ENCODE measurements at places on chromosomes 7 and 10.

GRCh38 chr7:34931739-34932138, 105.5 kb downstream of the DPY19L1 start:
- DNase-seq, result no peak

DNA sequence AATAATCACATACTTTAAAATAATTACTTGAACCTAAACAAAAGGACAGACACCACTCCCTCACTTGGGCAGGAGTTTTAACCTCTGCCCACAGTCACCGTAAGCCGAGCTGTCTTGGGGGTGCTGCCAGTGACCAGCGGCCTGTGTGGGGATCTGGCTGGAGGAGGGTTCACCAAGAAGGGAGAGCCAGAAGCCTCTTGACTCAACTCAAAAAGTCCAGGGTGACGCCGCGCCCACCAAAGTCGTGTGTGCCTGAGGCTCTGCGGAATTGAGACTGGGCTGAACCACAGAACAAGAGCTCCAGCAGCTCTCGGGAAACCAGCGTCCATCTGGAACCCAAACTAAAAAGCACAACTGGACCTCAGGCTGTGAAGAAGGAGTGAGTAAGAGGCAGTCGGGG, 35.8 kb downstream of the ZFAND2A start:
- DNase-seq, result no peak

DNA sequence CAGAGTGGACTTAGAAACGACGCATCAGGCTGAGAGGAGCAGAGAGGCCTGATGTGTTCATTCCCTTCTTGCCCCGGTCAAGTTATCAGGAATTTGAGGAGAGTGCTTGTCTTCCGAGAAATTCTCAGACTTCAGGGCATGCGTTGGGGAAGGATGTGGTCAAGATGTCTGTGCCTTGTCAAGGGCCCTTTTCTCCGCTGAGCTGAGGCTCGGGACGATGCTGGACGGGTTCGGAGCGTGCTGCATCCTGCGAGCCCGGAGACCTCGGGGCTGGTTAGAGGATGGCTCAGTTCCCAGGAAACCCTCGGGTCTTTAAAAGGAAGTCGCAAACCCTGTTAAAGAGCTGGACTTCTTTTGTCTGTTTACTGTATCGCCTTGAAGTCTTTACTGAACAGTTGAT, 325.4 kb downstream of the ADARB2 start:
- DNase-seq, result no peak

DNA sequence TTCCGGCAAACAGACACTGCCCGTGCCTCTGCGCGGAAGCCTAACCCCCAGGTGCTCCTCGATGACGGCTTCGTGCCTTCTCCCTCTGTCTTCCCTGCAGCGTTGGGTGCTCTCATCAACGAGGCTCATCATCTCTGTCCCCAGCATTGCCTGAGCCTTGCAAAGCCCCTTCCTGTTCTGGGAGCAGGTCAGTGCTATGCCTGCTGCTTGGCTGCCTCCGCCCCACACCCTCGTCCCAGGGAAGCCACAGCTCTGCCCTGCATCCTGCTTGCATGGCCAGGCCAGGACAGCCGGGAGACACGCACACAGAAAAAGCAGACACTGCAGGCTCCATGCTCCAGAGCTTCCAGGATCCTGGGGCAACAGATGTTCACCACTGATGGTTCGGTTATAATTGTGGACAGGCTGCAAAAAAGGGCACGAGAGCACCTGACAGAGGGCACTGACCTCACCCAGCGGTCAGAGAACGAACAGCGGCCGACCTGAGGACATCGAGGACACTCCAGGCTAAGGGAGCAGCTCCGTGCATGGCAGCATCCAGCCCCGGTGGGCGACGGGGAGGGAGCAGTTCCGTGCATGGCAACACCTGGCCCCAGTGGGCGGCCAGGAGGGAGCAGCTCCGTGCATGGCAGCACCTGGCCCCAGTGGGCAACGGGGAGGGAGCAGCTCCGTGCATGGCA, 265.5 kb downstream of the PTPRN2 start:
- DNase-seq, result no peak

DNA sequence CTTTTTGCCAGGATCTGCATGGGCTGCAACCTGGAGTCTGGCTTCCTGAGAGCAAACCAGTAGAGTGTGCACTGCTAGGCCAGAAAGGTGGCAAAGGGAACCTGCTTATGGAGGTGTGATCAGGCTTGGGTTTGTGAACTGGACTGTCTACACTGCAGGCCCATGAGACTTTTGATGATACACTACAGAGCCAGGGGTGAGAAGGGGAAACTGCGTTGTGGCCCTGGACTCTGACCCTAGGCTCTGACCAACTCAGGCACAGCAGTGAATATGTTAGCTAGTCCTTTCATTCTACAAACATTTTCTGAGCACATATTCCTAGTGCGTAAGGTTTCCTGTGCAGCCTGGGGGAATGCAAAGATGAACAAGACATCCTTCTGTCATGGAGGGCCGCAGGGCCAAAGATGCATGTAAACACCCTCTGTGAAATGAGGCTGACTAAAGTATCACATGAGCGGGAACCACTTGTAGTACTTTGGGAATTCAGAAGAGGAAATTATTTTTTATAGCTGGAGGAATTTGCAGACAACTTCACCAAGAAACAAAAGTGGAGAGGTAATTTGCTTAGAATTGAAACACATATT, 63.8 kb upstream of the HPS1 start:
- DNase-seq, result no peak

- DNase-seq, result no peak
Observed at GRCh38 chr10:18486438-18486837, 164.9 kb downstream of the NSUN6 start.

- DNase-seq, result no peak
Observed at GRCh38 chr10:13643016-13643415, 56.3 kb downstream of the PRPF18 start.

GRCh38 chr7:110382736-110383135, 708.2 kb upstream of the LRRN3 start:
- no peak for DNase-seq

- DNase-seq, result no peak
Observed at GRCh38 chr10:7872041-7872442, 53.7 kb downstream of the TAF3 start.

- no peak for DNase-seq
Observed at GRCh38 chr7:80644054-80644453, 5.6 kb downstream of the CD36 start.

DNA sequence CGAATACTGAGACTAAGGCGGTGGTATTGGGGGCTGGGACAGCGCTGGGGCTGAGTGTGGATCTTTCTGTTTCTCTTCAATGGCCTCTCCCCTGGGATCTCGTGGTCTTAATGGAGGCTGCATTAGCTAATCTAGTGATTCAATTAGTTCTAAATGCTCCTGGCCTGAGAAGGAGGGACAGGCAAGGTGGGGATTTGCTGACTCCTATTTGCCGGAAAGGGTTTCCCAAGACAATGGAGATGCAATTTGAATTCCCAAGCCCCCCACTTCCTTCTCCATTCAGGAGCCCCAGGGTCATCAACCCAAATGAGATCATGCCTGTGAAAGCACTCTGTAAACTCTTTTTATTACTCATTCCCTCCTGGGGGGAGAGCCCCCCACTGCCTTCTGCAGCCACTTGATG, 111.7 kb upstream of the PLXNA4 start:
- no peak for DNase-seq

- no peak for DNase-seq
Observed at GRCh38 chr10:25522946-25523608, 348.3 kb downstream of the GPR158 start.

DNA sequence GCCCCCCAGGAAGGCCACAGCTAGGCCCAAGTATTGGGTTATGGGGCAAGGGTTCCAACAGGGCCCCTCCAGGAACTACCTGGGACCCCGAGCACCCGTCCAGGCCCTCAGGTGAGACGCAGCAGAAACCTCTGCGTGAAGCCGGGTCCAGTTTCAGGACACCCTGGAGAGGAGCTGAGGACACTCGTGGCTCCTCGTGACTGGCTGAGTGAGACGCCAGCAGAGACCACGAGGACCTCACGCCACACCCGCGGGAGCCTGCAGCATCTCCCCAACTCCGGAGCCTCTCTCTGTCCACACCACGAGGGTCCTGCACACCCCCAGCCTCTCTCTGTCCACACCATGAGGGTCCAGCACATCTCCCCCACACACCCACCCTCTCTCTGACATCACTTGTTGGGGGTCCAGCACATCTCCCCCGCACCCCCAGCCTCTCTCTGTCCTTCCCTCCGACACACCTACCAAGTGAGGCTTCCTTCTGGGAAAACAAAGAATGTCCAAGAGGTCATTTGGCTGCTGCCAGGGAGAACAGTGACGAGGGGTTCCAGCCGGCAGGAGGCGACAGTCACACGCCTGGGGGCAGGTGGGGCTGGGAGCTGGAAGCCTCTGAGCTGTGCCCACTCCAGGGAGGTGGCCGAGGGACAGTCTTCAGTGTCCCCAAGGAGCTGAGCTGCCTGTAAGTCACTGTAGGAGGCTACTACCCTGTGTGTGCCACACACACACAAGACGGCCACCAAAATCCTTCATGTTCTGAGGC, 46.1 kb upstream of the PPP2R2D start:
- no peak for DNase-seq

- DNase-seq, result no peak
Observed at GRCh38 chr10:15293862-15294842, 76.9 kb downstream of the FAM171A1 start.

- no peak for DNase-seq
Observed at GRCh38 chr7:19565602-19566001, 143.2 kb downstream of the POLR1F start.

DNA sequence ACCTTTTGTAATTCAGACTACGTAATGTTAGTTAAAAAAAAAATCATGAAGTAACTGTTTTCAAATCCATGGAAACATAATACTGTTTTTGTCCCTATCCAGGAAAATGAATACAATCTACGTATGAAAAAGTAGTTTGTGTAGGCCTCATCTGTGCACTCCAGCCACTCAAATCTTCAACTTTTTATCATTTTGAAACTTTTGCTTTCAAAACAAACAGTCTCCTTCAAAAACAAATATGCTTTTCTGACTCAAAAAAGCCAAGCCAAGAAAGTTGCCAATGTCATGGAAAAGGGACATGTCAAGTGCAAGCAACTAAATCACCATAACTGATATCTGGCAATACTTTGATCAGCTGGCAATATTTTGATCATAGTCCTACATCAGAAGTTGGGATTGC, 13.1 kb downstream of the THNSL1 start:
- DNase-seq, result no peak

- DNase-seq, result no peak
Observed at GRCh38 chr10:21048068-21048467, 151.0 kb upstream of the NEBL start.

DNA sequence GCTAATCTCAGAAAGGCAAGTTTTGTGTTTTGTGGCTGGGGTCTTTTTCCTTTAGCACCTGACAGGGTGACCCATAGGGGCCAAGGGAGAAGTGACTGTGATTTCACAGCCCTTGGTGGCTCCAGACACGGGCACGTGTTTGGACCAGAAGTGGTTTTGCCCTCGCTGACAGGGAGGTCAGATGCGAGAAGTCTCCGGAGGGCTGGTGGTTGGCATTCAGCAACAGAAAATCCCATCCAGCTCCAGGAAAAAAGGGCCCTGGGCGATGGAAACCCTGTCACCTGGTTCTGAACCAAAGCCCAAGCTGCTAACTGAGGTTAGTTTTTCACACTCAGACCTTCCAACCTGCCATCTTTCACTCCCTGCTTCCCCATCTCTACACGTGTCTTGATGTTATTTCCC, 272.9 kb downstream of the TRIL start:
- no peak for DNase-seq

DNA sequence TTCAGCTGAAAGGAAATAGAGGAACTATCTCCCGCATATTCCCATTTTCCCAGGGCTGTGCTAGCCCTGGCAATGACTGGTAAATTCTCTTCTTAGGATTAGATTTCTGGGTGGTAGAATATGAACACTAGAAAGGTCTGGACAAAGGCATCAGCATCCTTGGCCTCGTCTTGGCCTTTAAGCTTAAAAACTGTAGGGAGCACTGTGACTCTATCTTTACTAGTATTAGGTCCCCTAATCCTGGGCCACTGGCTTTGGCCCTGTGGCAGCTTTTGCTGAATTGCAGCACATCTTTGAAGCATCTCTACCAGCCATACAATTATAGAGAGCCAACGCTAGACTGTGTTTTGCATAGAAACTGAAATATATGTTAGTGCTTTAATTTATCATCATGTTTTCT, 41.5 kb upstream of the EBLN1 start:
- DNase-seq, result no peak

- DNase-seq, result no peak
Observed at GRCh38 chr7:7639847-7640220, 718 bp upstream of the UMAD1 start.

- peak; percentile 19 for DNase-seq
Observed at GRCh38 chr7:128266883-128267594, 26.0 kb downstream of the LEP start.

GRCh38 chr10:110398419-110399105, 93.8 kb upstream of the SMNDC1 start:
- DNase-seq, result peak; percentile 90

DNA sequence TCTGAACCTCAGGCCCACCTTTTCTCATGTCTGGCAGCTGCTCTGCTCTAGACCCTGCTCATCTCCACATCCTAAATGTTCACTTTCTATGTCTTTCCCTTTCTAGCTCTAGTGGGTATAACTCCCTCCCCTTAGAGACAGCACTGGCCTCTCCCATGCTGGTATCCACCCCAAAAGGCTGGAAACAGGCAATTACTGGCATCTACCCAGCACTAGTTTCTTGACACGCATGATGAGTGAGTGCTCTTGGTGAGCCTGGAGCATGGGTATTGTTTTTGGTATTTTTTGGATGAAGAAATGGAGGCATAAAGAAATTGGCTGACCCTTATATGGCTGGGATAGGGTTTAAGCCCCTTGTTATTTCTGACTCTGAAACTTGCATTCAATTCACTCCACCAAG, 156.0 kb downstream of the EGFR start:
- DNase-seq, result no peak

- DNase-seq, result peak; percentile 80
Observed at GRCh38 chr10:74047304-74047703, 49.4 kb downstream of the VCL start.

GRCh38 chr10:29878492-29878891, 180.9 kb downstream of the JCAD start:
- DNase-seq, result no peak

- DNase-seq, result no peak
Observed at GRCh38 chr7:114218283-114218682, 196.3 kb upstream of the FOXP2 start.

GRCh38 chr7:4667776-4668509, 14.2 kb upstream of the FOXK1 start:
- peak; percentile 98 for DNase-seq

DNA sequence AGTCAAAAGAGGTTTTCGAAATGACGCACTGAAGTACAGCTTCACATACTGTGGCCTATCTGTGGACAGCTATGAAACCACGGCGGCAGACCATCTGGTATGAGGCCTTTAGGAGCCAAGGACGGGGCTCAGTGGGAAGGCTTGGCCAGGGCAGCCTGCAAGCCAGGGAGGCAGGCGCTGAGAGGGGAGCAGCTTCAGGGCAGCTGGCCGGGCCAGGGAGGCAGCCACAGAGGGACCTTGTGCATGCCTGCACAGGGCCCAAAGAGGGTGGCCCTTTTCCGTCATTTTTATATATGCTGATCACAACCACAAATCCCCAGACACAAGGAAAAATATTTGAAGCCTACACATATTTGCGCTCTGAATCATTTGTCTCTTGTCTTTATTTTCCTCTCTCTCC, 13.5 kb downstream of the CALD1 start:
- no peak for DNase-seq

- no peak for DNase-seq
Observed at GRCh38 chr10:48895803-48896195, 43.8 kb downstream of the LRRC18 start.

GRCh38 chr10:125734823-125735222, 15.3 kb downstream of the EDRF1 start:
- DNase-seq, result no peak

Data from AG04449 (cell line).